ENCODE measurements at places on chromosomes 2 and 18.

- peak; percentile 55 for DNase-seq
Observed at GRCh38 chr2:112692918-112693317, 27.9 kb upstream of the NT5DC4 start.

- DNase-seq: no peak
Observed at GRCh38 chr2:168770796-168771195, 31.6 kb upstream of the NOSTRIN start.

DNA sequence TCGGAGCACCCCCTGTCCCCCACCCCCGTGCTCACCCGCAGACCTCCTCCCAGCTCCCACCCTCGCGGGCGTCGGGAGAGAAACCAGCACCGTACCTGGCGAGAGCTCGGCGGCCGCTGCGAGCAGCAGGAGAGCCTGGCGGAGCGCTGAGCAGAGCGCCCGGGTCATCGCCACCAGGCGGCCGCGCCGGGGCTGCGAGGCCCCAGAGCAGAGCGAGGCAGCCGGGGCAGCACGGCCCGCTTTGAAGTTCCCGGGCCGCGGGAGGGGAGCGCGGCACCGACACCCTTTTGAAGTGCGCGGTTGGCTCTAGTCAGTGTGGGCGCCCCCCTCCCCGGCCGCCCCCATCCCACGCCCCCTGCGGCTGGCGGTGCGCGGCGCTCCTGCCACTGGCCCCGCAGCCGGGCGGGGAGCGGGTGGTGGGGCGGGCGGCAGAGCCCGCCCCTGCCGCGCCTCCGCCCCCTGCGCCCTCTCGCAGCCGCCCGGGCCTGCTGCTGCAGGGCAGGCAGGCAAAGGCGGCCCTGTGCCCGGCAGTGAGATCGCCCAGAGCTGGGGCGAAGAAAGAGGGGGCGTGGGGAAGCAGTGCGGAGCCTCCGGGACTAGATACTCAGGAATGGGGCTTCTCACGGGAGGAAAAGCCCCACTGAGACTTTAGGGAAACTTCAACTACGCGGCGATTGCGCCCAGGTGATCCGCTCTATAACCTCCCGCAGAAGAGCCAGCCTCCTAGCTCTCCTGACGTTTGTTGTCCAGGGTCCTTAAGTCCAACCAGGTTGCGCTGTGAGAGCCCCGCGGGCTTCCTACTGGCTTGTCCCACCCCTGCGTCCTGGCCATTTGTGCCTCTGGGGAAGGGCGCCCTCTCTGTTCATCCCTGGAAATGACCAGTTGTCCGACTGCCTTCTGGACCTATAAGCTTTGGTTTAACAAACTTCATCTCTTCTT, at the start of gene ACVR1C:
TSS of gene ACVR1C (minus strand) at position 388 of the 939 bp plus-strand sequence. CDS start at position 168, 220 bp downstream.
- peak; percentile 60 for DNase-seq

- peak; percentile 80 for DNase-seq
Observed at GRCh38 chr2:120177001-120177621, 46.1 kb downstream of the TMEM185B start.
